Panc1 (cell line): ENCODE measurements at places on chromosomes 7 and 10. TPM values are rescaled to one million over a fixed set of nuclear protein-coding genes. Genes with fewer than 3 reads are reported as not detected.
A peak's percentile ranks its signal among the peaks of the same experiment; 100 is the strongest.

DNA sequence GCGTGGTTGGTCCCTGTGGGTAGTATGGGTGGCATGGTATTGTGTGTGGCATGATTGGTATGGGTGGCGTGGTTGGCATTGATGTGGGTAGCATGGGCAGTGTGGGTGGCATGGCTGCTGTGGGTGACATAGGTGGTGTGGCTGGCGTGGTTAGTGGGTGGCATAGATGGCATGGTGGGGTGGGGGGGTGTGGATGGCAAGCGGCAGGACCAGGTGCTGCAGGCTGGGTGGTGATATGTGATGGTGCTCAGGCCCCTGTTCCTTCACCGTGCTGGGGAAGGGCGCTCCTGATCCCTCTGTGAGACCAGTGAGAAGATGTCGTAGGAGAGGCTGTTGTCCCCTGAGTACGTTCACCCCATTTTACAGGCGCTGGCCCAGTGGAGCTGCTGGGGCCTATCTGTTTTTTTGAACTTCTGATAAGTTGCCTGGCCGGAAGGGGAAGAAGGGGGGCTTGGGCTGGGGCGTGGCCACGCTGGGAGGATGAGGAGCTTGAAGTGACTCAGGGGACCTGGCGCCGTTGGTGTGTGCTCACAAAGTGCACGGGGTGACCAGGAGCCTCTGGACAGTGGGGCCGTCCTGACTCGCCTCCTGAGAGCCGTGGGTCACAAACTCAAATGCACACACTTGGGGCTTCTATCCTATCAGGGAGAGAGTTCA lies 17.5 kb downstream of the INPP5A start:
- H3K27me3 ChIP-seq, result no peaks in the 10 kb centered on the region
- no peaks in the 10 kb centered on the region for H3K36me3 ChIP-seq
- peaks cover 18% of the 10 kb centered on the region for H3K4me1 ChIP-seq
- DNase-seq, result no peak
- H3K27ac ChIP-seq, result no peak overlapping the region

Gene CPA2
- total RNA-seq, result 0.87 TPM

Gene ASB13
- total RNA-seq, result 18.4 TPM

GRCh38 chr7:100632951-100633717 lies 8.2 kb downstream of the TFR2 start:
- peak overlapping the region; percentile 62 for H3K4me3 ChIP-seq
- H3K27me3 ChIP-seq, result no peaks in the 10 kb centered on the region
- H3K27ac ChIP-seq, result peak overlapping the region; percentile 76
- no peak for DNase-seq
- no peaks in the 10 kb centered on the region for H3K4me1 ChIP-seq
- no peaks in the 10 kb centered on the region; the same call in 1 of the 2 replicates for H3K36me3 ChIP-seq

DNA sequence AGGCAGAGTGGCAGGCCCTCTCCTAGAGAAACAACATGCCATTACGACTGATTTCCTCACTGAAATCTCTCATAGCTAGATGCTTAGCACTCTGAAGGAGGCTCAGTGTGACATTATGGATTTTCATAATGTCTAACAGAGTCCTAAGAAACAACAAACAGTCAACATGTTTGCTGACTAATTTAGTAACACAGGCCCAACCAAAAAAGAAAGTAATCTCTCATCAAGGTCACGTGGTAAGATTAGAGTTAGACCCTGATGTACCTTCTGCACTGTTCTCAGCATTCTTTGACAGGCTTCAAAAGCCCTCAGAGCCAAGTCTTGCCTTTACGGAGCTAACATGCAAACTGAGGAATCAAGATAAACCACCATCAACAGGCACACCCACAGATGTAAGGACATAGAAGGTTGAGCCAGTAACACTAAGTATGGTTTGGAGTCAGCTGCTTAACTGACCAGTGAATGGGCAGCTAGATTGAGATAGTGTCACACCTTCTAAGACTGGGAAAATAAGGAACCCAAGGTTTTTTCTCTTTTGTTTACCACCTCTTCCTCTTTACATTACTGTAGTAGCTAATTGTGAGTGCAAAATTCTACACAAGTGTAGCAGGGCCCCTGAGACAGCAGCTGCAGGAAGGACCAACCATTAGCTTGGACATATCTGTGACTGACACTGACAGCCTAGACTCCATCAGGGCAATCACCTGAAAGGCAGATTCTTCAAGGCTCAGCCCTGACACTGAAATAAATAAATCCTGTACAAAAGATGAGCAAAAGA lies 15.3 kb upstream of the KCNIP2 start:
- H3K4me1 ChIP-seq, result no peaks in the 10 kb centered on the region
- H3K4me3 ChIP-seq, result no peak overlapping the region
- no peaks in the 10 kb centered on the region for H3K27me3 ChIP-seq
- H3K36me3 ChIP-seq, result no peaks in the 10 kb centered on the region

DNA sequence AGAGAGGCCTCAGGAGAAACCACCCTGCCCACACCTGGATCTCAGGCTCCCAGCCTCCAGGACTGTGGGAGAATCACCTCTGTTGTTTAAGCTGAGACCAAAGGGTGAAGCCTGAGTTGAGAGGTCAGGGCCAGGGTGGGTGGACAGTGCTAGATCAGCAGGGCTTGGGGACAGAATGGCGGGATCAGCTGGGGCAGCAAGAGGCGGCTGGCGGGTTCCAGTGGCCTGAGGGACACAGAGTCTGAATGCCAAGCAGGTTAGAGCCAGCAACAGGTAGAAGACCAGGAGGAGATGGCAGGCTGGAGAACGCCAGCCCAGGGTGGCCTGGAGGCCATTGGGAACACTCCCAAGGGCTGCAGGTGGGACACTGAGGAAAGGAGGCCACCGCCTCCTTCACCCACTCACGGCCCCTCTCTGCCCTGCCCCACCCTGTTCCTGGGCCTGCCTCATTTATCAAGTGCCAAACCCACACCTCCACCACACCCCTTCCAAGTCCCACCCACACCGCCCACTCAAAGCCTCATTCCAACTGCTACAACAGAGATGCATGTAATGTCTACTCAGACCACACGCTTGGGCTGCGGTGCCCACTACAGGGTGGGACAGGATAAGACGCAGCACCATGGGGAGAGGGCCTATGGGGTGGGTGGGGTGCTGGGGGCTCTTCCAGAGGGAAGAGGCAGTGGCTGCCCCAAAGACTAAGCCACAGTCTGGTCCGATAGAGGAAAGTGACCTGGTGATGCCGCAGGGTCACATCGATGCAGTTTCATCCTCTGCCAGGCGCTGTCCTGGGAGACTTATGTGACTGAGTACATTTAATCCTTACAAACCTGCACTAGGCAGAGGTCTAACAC lies 173.9 kb downstream of the TNS3 start:
- no peaks in the 10 kb centered on the region for H3K27me3 ChIP-seq
- peak overlapping the region; percentile 31; the same call in 1 of the 2 replicates for H3K27ac ChIP-seq
- peaks cover 61% of the 10 kb centered on the region for H3K36me3 ChIP-seq
- H3K4me1 ChIP-seq, result peaks cover 56% of the 10 kb centered on the region
- no peak for DNase-seq

DNA sequence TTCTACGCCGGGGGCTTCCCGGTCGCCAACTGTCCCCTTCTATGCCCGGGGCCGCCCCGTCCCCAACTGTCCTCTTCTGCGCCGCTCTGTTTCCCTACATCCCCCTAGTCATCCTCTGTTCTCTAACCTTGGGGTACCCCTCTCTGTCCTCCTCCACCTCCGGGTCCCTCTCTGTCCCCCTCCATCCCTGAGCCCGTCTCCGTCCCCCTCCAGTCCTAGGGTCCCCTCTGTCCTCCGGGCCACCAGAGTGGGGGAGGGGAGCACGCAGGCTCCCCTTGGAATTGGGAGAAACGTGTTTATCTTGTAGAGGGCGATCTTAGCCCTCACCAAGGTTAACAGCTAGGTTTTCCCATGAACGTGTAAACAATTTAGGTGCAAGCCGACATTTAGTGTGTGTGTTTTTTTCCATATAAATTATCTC lies 852 bp upstream of the KLF6 start:
- peaks cover 17% of the 10 kb centered on the region for H3K36me3 ChIP-seq
- no peak for DNase-seq
- no peaks in the 10 kb centered on the region for H3K27me3 ChIP-seq
- H3K27ac ChIP-seq, result peak overlapping the region; percentile 98
- peak overlapping the region; percentile 65 for H3K4me3 ChIP-seq

- H3K27me3 ChIP-seq, result peaks cover 26% of the 10 kb centered on the region
- H3K27ac ChIP-seq, result no peak overlapping the region
- no peak for DNase-seq
- no peaks in the 10 kb centered on the region for H3K4me1 ChIP-seq
These were observed 11.2 kb downstream of the SFTPD start for GRCh38 chr10:79937701-79938151.

DNA sequence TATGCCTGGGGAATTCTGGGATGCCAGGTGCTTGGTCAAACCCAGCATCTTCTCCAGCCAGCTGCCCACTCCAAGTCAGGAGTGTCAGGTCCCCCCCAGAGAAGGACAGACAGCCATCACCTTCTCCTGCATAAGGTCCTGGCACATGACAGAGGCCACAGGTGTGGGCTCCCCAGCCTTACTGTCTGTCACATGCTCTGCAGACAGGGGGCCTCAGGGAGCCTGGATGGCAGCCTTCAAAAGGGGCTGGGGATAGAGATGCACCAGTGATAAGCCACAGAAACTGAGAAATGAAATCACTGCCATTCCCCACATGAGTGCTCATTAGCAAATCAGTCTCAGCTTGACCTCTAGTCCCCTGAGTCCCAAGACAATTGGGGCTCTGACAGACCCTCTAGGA lies 72.9 kb downstream of the PLXNA4 start:
- 0 out of 2 replicates have a peak, but pooled peaks cover 7% of the 10 kb centered on the region for H3K27me3 ChIP-seq
- no peaks in the 10 kb centered on the region for H3K36me3 ChIP-seq
- no peak overlapping the region for H3K4me3 ChIP-seq

GRCh38 chr7:81207801-81208200 lies 288.9 kb upstream of the SEMA3C start:
- no peak overlapping the region for H3K27ac ChIP-seq
- H3K27me3 ChIP-seq, result no peaks in the 10 kb centered on the region
- no peak for DNase-seq
- no peaks in the 10 kb centered on the region for H3K4me1 ChIP-seq

Gene ALOX5
- 0.82 TPM for total RNA-seq

DNA sequence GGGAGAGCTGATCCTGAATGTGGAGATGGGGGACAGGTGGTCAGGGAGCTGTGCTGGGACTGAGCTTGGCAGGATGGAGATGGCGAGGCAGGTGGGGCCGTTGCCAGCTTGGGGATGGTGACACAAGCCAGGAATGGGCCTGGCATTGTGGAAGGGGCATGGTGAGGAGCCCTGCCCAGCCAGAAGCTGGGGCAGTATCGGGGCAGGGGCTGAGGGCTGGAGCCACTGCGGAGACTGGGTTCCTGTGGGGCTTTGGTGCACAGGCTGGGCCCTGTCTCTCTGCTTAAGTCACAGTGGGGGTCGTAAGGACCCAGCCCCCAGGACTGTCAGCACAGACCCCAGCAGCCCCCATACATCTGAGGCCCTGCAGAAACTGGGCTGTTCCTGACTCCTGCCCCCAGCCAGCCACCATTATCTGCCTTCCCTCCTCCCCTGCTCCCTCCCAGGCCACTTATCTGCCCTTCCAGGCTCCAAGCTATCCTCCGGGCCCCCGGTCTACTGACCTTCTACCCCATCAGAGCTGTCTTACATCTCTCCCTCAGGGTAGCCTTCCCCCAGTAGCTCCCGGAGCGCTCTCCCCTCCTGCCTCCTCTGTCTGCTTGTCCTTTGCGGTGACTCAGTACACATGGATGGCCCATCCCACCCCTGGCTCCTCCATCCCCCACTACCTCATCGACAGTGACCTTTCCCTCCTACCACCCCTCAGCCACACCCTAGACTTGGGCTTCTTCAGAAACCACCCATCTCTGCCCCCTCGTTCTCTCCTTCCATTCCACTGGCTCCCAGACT lies 44.2 kb downstream of the PPIF start:
- H3K27me3 ChIP-seq, result no peaks in the 10 kb centered on the region
- H3K4me1 ChIP-seq, result no peaks in the 10 kb centered on the region
- no peaks in the 10 kb centered on the region for H3K36me3 ChIP-seq
- no peak for DNase-seq
- no peak overlapping the region for H3K4me3 ChIP-seq

- no peaks in the 10 kb centered on the region for H3K36me3 ChIP-seq
- H3K4me3 ChIP-seq, result no peak overlapping the region
- DNase-seq, result no peak
These were observed 23.5 kb upstream of the MRPS17 start for GRCh38 chr7:55928006-55928767.

- H3K4me3 ChIP-seq, result no peak overlapping the region
- H3K27me3 ChIP-seq, result no peaks in the 10 kb centered on the region
- H3K27ac ChIP-seq, result no peak overlapping the region
- no peaks in the 10 kb centered on the region for H3K36me3 ChIP-seq
These were observed 2.3 kb downstream of the HOXA10 start for GRCh38 chr7:27171637-27172314.

DNA sequence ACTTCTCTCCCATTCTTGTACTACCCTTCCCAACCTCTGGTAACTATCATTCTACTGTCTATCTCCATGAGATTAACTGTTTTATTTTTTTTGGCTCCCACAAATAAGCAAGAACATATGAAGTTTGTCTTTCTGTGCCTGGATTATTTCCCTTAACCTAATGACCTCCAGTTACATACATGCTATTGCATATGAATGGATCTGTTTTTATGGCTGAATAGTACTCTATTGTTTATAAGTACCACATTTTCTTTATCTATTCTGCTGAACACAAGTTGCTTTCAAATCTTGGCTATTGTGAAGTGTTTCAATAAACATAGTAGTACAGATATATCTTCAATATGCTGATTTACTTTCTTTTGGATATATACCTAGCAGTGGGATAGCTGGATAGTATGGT lies 376.6 kb upstream of the KCND2 start:
- no peaks in the 10 kb centered on the region for H3K36me3 ChIP-seq
- DNase-seq, result no peak
- no peak overlapping the region for H3K4me3 ChIP-seq
- H3K27ac ChIP-seq, result no peak overlapping the region

DNA sequence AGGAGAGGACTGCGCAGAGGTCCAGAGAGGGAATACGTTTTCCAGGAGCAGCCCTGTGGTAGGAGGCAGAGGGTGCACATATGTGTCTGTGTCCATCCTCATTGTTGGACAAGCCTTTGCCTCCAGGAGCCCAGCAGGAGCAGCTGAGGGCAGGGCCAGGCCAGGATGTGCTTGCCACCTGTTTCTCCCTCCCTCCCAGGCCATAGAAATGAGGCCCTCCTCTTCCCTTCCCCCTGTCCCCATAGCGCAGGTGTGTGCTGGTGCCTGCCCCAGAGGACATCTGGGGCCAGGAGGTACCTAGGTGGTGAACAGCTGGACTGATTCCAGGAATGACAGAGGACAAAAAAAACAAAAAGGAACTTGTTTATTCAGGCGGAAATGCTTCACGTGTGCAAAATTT lies 10.5 kb upstream of the CXCL12 start:
- H3K36me3 ChIP-seq, result no peaks in the 10 kb centered on the region
- no peak overlapping the region for H3K27ac ChIP-seq
- no peak for DNase-seq
- H3K4me1 ChIP-seq, result no peaks in the 10 kb centered on the region
- peaks cover 6% of the 10 kb centered on the region; the same call in 1 of the 2 replicates for H3K27me3 ChIP-seq

- H3K4me3 ChIP-seq, result peak overlapping the region; percentile 99
- H3K27ac ChIP-seq, result peak overlapping the region; percentile 88
- H3K27me3 ChIP-seq, result no peaks in the 10 kb centered on the region; the same call in 1 of the 2 replicates
- peaks cover 7% of the 10 kb centered on the region for H3K36me3 ChIP-seq
These were observed 764 bp upstream of the NDUFA5 start for GRCh38 chr7:123558289-123558874.

DNA sequence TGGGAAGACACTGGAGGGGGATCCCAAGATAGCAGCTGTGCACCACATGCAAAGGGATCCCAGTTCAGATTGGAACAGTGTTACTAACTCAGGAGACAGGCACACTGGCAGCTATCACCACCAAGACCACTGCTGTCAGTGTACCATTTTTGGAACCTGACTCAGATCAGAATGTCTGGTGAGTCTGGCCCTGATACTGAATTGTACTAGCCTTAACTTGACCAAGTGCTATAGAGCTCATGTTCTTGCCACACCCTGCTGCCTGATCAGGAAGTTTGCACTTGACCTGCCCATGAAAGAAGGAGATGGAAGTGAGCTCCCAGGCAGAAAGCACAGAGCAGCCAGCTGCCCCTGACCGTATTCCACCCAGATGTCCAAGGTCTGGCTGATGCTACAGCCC lies 4.8 kb upstream of the PRRT4 start:
- no peak for DNase-seq
- H3K36me3 ChIP-seq, result no peaks in the 10 kb centered on the region
- H3K4me3 ChIP-seq, result no peak overlapping the region
- no peaks in the 10 kb centered on the region for H3K4me1 ChIP-seq
